T-helper 17 cell (primary cell): ENCODE measurements at places on chromosomes 16 and 17. TPM values are rescaled to one million over a fixed set of nuclear protein-coding genes. Genes with fewer than 3 reads are reported as not detected.

Gene TEDC2
- 0.85 TPM for total RNA-seq

Gene ARHGAP44
- not detected for total RNA-seq

Gene MPO
- not detected for total RNA-seq

Gene ADAD2
- not detected for total RNA-seq

Gene PIRT
- total RNA-seq = not detected

Gene IL34
- total RNA-seq = 0.34 TPM
